Mesangial cell (primary cell): ENCODE measurements at places on chromosomes 3 and 15. TPM values are rescaled to one million over a fixed set of nuclear protein-coding genes. Genes with fewer than 3 reads are reported as not detected.

Gene PPP1R14D
- not detected in 2 replicates for total RNA-seq

Gene GP5
- total RNA-seq, result under 0.01 and 0.16 TPM in 2 replicates

Gene CHRNA7
- total RNA-seq, result 1.4 TPM in 1 of 2 replicates, not detected in the other

Gene CILP
- total RNA-seq, result 0.13 TPM in 1 of 2 replicates, not detected in the other

Gene TM6SF1
- 0.33 and 1.4 TPM in 2 replicates for total RNA-seq

Gene NMB
- 9.8 and 15.0 TPM in 2 replicates for total RNA-seq

Gene LNP1
- 0.63 and 1.8 TPM in 2 replicates for total RNA-seq

Gene ISLR2
- under 0.01 and 1.5 TPM in 2 replicates for total RNA-seq

Gene RBP2
- total RNA-seq, result not detected in 2 replicates

Gene OR5H15
- total RNA-seq, result not detected in 2 replicates

Gene HEG1
- total RNA-seq, result 44.8 and 78.6 TPM in 2 replicates

Gene FMN1
- 0.33 and 5.8 TPM in 2 replicates for total RNA-seq

Gene MKRN2OS
- total RNA-seq, result 1.3 TPM in 1 of 2 replicates, not detected in the other

Gene FBXL22
- 0.33 and 0.63 TPM in 2 replicates for total RNA-seq

Gene TTC21A
- total RNA-seq, result 4.2 and 5.2 TPM in 2 replicates

Gene FGF12
- 0.38 and 0.98 TPM in 2 replicates for total RNA-seq

Gene MUSTN1
- total RNA-seq, result not detected in 2 replicates

Gene ARGFX
- not detected in 2 replicates for total RNA-seq

Gene SH2D7
- not detected in 2 replicates for total RNA-seq

Gene FXR1
- 69.4 and 72.0 TPM in 2 replicates for total RNA-seq
